ENCODE measurements at places on chromosomes 16 and 17.

- DNase-seq, result no peak
These were observed 47.4 kb downstream of the PLXDC1 start for GRCh38 chr17:39104046-39104445.

DNA sequence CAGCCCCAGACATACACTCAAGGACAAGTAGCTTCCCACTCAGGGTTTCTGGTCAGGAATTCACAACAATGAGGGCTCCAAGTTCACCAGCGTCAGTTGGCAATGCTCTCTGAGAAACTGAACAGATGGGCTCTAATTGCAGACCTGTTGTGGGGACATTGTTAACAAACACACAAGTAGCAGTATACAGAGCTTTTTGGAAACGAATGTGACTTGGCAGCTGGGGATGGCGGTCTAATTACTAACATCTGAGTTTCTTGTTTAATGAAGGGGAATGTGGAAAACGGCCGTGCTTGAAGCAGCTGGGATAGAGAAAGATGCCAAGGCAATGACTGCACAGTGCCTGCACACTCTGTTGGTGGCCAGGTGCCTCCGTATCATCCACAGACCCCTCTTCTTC lies 316.1 kb upstream of the IRX3 start:
- DNase-seq, result no peak

DNA sequence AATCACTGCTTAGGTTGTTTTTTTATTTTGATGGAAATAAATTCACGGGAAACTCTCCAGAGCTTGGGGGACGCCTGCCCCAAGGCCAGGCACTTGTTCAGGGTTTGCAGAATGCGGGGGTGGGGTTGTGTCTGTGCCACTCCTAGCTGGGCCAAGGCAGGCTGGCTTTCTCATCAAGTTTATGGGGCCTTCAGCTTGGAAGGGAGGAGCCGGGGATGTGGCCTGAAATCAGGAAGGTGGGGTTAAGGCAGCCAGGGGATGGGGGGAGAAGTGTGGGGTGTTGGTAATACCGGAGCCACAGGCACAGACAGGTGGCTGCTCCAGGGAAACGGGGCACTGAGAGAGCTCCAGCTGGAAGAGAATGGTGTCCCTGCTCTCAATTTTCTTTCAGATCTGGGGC lies 1.7 kb upstream of the CHAD start:
- DNase-seq, result no peak

DNA sequence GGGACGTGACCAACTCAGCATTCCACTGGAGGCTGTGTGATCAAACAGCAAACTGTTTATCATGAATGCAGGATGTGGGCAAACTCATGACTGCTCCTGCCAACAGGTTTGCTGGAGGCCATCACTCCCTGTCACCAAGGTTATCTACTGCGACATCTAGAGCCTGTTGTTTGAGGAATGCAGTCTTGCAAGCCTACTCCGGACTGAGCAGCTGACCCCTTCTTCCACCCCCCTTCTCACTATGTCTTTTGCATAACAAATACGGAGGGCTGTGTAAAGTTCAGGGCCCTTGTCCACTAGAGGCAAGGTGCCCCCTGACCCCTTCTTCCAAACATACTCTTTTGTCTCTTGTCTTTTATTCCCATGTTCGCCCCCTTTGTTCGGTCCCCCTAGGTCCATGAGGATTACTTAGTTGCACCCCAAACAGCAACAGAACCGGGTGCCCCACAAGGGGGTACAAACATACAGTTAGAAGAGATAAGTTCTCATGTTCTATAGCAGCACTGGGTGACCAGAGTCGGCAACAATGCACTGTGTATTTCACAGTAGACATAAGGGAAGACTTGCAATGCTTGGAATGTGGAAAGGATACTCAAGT lies 28.7 kb downstream of the MEAK7 start:
- no peak for DNase-seq

DNA sequence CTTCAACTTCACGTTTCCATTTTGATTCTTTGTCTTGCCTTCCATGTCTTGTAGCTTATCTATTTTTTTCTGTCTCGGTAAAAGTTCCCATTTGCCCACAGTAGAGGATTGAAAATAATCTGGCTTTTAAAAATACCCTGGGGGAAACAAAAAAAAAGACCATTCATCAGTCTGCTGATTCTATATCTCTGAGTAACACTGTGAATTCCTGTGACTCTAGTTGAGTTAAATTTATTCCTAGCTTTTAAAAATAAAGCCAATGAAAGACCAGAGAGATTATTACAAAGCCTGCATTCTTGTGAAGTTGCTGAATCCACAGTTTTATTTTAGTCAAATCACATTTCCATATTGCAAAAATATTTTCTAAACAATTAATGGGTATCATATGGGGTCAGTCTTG lies 532.3 kb downstream of the CDH13 start:
- DNase-seq, result no peak

DNA sequence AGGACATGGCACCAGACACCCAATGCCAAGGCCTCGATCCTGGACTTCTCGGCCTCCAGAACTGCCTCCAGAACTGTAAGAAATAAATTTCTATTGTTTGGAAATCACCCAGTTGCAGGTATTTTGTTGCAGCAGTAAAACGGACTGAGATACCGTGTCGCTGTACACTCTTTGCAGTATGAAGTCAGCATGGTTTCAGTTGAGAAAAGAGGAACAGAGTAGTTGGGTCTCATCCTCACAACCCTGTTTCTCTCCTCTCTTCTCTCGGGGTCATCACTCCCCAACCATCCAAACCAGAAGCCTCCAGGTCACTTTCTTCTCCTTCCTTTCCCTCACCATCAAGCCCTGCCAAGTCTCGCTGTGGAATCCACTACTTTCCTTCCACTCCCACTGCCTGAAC lies 77.8 kb downstream of the ADCY9 start:
- no peak for DNase-seq

DNA sequence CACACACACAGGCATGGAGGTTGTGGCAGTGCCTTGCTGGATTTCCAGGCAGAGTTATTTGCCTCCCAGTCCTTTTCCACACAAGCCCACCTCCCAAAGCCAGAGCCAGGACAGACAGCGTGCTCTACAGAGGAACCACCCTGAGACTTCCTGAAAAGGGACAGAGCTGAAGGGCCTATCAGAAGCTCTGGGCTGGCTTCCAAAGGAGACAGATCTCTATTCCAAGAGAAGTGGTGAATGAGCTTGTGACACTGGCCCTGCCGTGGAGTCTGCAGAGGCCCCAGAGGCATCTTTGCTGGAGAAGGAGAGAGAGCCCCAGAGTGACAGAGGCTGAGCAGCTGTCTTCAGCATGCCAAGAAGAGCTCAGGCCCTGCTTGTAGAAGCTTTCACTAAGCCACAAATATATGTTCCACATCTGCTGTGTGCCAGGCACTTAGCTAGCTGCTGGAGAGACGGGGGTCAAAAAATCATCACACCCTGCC lies 8.3 kb upstream of the LPCAT2 start:
- DNase-seq, result no peak

DNA sequence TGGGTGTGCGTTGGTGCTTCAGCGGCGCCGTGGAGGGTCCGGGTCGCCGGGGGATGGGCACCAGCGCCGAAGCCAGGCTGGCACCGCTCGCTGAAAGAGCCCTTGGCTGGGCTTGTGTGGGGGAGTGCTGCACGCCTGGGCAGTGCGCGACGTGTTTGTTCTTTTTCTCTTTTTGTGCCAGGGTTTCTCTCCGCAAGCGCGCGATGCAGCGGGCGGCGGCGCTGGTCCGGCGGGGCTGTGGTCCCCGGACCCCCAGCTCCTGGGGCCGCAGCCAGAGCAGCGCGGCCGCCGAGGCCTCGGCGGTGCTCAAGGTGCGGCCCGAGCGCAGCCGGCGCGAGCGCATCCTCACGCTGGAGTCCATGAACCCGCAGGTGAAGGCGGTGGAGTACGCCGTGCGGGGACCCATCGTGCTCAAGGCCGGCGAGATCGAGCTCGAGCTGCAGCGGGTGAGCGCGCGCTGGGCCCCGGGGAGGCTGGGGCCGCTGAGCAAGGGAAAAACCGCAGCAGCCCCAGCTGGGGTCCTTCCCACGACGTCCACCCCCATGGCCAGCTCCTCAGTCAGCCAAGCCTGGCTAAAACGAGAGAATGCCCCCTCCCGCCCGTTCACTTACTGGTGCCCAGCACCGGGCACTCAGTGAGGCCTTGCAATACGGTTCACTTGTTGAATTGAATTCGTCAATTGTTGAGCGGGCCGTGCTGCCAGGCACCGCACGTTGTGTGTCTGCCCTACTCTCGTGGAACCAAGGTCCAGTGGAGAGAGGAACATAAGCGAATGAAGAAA lies 541 bp downstream of the GPT2 start:
- no peak for DNase-seq

- DNase-seq, result no peak
These were observed 11.5 kb upstream of the FOXF1 start for GRCh38 chr16:86498671-86499439.

DNA sequence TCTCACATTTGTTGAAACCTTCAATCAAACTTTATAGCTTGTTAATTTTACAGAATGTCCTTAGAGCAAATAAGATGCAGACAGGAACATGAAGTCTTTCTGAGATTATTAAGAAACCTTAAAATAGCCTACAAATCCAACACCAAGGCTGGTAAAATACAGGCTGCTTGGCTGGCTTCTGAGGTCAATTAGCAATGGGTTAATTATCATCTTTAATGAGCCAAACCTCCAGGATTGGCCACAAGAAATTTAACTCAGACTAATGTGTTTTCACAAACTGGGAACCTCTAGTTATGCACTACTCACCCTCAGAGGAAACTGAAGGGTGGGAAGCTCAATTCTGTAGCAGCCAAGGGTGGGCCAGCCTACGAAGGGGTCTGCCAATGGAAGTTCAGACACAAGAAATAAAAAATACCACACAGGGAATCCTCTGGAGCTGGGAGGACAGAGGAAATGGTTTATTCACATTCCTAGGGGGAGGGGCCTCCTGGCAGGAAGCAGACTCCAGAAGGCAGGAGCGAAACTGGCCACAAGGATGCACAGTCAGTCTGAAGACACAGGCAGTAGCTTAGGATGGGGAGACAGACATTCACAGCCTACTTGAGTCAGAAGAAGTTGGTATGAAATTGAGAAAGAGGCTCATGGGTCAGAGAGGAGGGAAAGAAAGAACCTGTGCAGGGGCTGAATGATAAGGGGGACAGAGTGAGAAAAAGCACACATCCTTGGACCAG lies 36.1 kb downstream of the HIC1 start:
- DNase-seq, result no peak

DNA sequence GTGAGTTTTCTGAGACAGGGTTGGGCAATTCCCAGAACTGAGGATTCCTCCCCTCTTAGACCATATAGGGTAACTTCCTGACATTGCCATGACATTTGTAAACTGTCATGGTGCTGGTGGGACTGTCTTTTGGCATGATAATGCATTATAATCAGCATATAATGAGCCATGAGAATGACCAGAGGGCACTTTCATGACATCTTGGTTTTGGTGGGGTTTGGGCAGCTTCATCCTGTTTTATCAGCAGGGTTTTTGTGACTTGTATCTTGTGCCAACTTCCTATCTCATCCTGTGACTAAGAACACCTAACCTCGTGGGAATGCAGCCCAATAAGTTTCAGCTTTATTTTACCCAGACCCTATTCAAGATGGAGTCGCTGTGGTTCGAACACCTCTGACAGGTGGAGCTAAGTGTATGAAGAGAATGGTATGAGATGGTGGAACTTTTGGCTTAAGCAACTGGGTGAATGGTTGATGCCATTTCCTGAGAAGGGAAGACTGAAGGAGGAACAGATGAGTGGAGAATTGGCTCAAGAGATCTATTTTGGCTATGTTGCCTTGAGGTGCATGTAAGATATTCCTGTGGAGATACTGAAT lies 217.3 kb downstream of the RAB11FIP4 start:
- no peak for DNase-seq

GRCh38 chr17:71703701-71704100 lies 417.1 kb upstream of the SOX9 start:
- DNase-seq, result no peak

GRCh38 chr17:18247613-18248001 lies 10.9 kb downstream of the FLII start:
- DNase-seq, result no peak

- DNase-seq, result no peak
These were observed 21.3 kb upstream of the CRYBA1 start for GRCh38 chr17:29225396-29225795.

All from stimulated activated effector memory CD8-positive, alpha-beta T cell treated with anti-CD3 and anti-CD28 coated beads, Interleukin-12 subunit alpha, Interleukin-12 subunit beta, amount 100 ng/mL, for 72 hours (primary cell).